ENCODE measurements at places on chromosomes 7 and 10. TPM values are rescaled to one million over a fixed set of nuclear protein-coding genes. Genes with fewer than 3 reads are reported as not detected.

DNA sequence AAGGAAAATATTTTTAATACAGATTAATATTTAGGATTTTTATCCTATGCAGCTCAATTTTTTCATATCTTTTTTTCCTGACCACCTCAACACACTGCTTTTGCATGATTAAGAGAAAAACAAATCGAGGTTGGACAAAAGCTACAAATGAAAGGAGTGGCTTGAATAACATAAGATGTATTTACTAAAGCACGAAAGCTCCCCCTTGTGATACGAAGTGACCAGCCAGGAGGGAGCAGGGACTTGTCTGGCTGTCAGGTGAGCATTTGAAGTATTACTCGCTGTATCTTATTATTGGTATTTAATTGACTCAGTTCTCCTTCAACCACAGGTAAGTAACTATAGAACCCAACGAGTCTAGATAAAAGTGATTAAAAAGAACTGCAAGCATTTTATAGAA lies 265.2 kb upstream of the PHF14 start:
- H3K27ac ChIP-seq, result no peak overlapping the region
- no peak overlapping the region for H3K4me3 ChIP-seq
- no peak for DNase-seq
- no peaks in the 10 kb centered on the region for H3K4me1 ChIP-seq

DNA sequence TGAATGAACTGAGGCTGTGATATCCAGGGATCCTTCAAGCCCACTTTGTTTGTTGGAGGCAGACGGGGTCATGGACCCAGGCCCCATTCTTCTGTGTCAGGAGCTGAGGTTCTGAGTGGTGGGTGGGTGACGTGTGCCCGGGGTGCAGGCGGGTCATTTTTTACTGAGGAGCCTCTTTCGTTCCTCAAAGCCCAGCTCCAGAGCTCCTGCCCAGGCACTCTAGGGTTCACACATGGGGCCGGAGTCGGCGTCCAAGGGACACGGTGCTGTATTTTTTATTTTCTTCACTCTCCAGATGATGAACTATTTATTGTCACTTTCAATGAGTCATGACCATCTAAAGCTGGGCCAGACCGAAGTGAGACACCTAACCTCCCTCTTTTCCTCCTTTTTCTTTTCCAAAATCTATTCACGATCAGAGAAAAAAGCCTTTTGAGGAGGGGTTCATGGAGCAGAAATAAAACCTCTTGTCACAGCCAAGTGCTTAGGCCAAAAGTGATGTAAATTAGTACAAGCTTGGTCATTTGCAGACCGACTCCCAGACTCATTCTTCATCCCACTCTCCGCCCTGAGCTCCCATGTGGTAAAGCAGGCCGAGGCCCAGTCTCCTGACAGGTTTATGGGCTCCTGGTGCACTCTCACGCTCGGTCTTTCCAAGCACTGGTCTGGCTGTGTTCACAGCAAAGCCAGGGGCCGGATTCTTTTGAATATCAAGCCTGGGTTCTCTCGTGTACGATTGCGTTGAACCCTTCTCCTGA lies 41.4 kb upstream of the PITRM1 start:
- no peaks in the 10 kb centered on the region for H3K4me1 ChIP-seq
- H3K36me3 ChIP-seq, result no peaks in the 10 kb centered on the region
- H3K4me3 ChIP-seq, result no peak overlapping the region
- DNase-seq, result no peak
- H3K27me3 ChIP-seq, result peaks cover 4% of the 10 kb centered on the region

The GLI3 gene
- 30.3 TPM for total RNA-seq

DNA sequence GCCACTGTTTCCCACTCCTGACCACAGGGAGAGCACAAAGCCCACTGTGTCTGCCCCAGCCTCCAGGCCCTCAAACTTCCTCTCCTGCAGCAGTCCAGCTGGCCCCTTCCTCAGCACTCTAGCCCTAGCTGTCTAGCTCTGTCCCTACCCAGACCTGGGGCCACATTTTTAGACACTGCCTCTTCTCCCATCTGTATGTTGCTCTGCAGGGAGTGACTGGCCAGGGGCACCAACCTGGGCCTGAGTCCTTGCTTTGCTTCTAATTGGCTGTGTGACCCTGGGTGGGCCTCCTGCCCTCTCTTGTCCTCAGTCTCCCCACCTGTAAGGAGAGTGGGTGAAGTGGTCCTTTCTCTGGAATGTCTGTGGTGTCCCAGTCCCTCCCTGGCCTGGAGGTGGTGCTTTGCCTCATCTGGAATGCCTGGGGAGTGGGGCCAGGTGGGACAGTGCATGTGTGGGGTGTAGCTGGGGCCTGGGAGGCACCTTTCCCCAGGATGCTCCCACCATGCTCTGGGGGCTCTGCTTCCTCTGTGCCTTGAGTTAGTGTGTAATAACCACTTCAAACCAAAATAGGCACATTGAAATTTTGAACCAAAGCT lies 25.1 kb downstream of the AQP1 start:
- no peaks in the 10 kb centered on the region for H3K4me1 ChIP-seq
- no peak overlapping the region for H3K4me3 ChIP-seq
- no peak for DNase-seq
- peaks cover 31% of the 10 kb centered on the region for H3K27me3 ChIP-seq
- no peak overlapping the region for H3K27ac ChIP-seq

- DNase-seq, result no peak
- no peak overlapping the region for H3K4me3 ChIP-seq
- no peak overlapping the region for H3K27ac ChIP-seq
- H3K4me1 ChIP-seq, result peaks cover 4% of the 10 kb centered on the region
- no peaks in the 10 kb centered on the region for H3K27me3 ChIP-seq
Measured at GRCh38 chr7:107196834-107197610, 28.2 kb downstream of the HBP1 start.
